ENCODE measurements at places on chromosomes 1 and 21. TPM values are rescaled to one million over a fixed set of nuclear protein-coding genes. Genes with fewer than 3 reads are reported as not detected.

GRCh38 chr1:225629483-225629882 lies 23.4 kb downstream of the ENAH start:
- DNase-seq = no peak

DNA sequence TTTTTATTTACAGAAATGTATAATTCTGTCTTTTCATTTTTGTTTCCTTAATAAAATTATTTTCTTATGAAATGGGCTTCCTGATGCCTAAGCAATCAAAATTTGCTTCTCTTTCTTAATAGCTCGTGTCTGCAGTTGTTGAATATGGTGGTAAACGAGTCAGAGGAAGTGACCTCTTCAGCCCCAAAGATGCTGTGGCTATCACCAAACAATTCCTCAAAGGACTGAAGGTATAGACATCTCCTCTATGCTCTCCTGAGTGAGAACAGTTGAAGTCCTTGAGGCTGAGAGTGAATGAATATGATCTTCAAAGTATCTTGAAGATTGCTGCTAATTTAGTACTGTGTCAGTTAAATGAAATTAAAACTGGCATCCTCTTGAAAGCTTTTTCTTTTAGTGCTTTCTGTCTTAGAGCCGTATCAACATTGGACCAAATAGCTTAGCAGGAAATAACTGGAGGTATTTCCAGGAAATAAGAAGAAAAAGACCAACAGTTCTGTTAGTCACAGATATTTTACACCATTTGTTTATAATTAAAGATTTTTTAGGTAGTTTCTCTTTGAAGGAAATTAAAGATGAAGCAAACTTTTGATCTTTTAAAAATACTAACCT lies 24.7 kb downstream of the VPS45 start:
- DNase-seq = no peak

DNA sequence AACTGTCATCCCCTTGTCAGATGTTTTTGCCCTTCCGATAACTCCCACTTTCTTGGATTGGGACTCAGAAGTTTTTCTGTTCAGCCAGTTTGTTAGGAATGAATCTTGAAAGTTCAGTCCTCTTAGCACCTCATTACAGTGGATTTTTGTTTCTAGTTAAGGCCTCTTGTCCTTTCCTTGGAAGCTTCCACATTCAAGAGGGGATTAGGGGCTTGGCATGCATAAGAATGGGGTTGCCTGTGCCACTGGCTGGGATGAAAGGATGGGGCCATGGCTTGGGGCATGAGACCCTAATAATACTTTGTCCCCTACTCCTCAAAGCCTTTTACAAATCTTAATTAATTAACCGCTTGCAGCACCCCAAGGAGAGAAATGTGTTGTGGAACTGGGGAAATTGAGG lies 2.4 kb upstream of the DHDDS start:
- no peak for DNase-seq

DNA sequence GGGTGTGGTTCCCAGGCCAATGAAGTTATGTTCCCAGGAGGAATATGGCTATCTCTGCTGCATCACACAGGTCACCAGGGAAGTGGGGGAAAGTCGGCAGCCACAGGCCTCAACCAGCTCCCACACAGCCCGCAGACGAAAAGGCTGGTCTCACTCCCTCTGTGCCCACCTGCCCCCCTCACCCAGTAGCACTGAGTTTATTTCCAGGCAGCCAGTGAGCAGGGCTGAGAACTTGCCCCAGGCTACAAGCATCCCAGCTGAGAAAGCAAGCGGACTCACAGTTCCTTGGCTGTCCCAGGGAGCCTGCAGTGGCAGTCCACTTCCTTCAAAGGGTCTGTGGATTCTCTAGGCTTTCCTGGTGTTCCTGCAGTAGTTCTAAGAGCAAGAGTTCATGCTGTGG lies 68.9 kb downstream of the SLC5A9 start:
- no peak for DNase-seq

DNA sequence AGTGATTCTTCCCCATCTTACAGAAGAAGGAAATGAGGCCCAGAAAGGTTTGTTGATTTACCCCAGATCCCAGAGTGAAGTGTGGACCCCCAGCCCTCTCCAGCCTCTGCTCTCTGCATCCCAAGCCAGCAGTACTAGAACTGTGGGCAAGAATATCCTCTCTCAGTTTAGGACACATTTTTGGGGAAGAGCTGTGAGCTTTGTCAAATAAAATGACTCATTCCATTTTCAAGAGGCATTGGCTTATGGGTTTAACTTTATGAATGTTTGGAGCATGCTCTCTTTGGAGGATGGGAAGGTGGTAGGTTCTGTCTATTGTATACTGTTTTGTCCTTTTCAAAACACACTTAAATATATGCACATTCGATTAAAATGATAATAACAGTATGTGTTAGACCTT lies 70.6 kb upstream of the CNTN2 start:
- DNase-seq = no peak

Gene OR6K3
- total RNA-seq = not detected

Measured in tibial nerve (tissue), 4 donors.